ENCODE measurements at places on chromosomes 12 and 14.

DNA sequence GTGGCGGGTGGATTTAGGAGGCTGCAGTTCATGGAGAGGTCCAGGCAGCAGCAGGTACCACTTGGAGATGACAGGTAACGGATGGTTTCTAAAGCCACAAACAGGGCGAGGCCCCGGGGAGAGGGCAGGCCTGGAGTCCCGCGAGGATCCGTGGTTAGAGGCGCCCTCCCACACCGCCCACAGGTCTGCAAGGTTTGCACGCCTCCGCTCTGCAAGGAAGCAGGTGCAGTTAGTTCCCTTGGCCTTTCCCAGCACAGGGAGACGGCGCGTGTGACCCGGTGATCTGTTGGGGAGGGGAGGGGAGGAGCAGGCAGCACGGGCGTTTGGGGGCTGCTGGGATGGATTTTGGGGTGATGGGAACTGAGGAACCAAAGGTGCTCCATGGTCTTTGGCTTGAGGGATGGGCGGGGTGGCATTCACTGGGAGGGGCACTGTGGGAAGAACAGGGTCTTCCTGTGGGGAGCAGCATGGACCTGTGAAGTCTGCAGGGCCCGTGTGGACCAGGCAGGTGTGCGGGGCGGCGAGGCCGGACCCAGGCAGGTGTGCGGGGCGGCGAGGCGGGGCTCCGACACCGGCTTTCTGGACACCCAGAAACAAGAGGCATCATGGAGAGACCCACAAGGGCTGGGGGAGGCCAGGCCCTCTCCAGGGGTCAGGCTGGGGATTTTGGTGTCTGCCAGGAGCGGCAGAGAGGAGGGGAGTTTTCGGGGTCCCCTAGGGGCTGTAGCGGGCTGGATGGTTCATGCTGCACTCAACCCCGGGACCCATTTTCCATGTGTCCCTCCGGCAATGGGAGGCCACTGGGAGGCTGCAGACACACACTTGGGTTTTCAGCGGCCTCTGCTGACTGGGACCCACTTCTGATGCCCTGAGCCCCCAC, 29.1 kb downstream of the NOC4L start:
- no peak for DNase-seq

DNA sequence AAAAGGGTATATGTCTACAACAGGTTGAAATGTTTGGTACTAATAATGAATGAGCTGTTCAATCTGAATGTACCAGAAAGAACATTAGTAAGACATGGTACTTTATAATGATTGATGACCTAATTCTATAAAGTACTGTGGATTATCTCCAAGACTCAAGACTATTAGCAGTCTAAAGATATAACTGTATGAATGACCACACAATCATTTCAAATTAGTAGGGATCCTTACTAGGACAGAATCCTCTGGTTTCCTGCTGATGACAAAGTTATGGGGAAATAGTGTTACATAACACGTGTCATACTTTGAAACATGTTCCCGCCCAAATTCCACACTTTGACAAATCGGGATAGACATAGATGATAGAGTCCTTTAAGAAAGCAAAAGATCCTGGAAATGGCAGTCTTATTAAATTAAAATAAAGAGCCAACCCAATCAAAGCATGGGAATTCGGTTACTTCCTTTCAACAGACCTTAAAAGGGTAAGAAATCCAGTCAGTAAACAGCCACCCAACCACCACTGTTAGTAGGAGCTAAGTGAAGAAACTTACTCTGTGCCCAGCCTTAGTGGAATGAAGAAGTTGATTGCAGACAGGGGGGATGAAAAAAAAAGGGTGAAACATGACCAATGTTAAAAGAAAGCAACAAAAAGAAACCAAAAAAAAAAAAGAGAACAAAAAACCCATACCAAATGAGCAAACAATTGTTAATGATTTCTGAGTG, 2.8 kb downstream of the VPS29 start:
- no peak for DNase-seq

DNA sequence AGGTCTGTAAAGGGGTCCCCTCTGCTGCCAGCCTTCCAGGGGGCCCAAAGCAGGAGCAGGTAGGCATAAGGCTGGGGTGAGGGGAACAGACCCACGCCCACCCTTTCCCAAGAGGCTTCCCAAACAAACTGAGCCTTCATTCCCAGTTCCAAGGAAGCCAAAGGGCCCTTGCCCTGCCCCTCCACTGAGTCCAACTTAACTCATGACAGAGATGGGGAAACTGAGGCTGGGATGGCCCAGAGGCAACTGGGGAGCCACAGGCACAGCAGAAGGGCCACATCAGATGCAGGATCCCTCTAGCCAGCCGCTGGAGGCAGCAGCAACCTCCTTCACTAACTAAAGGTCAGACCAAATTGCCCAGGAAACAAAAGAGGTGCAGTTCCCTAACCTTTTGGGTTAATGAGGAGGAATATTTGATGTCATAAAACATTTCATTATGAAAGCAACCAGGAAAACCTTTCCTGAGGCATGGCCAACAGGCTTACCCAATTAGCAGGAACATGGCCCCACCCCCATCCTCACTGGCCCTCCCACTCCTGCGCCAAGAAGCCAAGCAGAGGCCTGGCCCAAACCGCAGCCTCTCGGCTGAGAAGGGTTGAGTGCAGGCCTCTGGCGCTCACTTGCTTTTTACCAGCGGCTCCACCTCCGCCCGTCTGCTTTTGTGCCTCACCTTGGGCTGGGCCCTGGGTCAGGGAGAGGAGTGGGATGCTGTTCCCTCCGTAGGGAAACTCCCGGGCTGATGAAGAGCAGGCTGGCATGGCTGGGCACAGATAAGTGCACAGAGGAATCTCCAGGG, 293.5 kb upstream of the RTL1 start:
- DNase-seq, result no peak

DNA sequence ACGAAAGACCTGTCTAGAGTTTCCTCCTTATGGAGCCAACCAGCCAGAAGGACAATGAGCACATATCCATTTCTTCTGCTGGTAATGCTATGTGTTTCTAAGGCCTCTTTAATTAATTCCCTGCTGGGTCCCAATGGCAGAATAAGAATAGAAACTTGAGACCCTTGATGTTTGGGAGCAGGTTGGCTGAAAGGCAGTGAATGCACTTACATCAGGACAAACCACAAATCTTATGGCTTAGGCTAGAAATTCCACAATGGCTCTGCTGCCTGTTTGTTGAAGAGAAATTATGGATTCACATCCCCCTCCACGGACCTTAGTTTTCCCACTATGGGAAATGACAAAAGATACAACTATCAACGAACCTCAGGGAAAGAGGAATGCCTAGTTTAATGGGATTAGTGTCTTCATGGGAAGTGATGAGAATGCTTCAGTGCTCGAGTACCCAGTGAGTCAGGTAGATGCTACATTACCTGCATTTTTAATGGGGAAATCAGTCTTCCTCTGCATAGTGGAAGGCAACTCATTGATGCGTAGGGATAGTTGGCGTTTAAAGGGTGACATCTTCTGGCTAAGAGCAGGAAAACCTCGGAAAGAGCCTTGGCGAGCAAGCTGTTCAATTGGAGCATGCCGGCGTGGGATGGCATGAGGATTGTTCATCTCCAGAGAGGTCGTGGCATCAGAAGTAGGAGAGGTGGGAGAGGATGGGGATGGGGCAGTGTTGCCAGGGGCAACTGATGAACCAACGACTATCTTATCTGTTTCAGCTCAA, 46.5 kb downstream of the PAPLN start:
- DNase-seq, result no peak

DNA sequence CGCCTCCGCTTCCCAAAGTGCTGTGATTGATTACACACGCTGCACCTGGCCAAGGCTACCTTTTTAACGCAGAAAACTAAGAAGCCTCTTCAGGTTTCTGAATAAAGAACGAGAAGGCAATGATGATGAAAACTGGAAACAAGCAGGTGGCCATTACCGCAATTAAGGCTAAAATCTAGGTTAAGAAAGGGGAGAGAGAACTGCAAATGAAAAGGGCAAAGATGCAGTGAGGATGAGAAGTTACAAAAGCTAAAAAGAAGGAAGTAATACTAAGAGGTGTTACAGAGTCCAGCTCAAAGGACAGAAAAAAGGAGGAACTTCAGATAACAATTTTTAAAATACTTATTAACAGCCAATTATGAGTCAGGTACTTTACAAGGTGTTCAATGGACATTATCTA, 79.7 kb downstream of the DUSP16 start:
- DNase-seq, result no peak

- DNase-seq, result no peak
Measured at GRCh38 chr14:104271391-104271790, 133.0 kb downstream of the KIF26A start.

- no peak for DNase-seq
Measured at GRCh38 chr12:105018776-105019175, 32.7 kb downstream of the NOPCHAP1 start.

DNA sequence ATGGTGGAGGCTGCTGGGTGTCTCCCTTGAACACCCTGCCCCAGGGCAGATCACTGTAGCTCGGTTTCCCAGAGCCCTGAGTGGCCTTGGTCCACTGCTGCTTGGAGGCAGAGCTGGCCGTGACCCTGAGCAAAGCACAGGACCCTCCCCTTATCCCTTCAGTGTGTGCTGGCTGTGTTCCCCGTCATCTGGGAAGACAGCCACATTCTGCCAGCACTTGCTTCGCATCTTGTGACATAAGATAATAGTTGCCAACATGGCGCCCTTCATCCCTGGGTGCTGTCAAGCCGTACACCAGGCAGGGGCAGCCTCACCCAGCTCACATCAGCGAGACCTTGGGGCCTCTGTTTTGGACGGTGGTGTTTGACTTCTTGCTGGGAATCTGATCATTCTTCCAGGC, 12.1 kb upstream of the ALDH2 start:
- no peak for DNase-seq

- DNase-seq, result no peak
Measured at GRCh38 chr12:62618930-62619329, 152.3 kb downstream of the MON2 start.

DNA sequence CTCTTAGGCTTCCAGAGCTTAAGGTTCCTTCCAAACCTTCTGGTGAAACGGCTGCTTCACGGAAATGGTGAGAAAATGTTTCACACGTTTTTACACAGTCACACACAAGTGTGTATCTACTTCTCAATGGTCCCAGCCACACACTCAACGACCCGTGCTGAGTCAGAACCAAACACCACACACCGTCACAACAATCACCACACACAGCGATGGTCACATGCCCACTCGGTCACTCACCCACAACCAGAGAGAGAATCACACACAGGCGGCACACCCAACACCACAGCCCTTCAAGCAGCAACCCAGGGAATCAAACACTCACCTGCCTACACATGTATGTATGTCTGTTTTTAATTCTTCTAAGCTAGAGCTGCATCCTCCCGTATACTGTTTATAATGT, 12.6 kb upstream of the PLEKHD1 start:
- DNase-seq, result no peak

- no peak for DNase-seq
Measured at GRCh38 chr12:46717868-46718267, 107.9 kb downstream of the SLC38A4 start.

GRCh38 chr12:55927588-55928502, at the start of gene PYM1:
TSS of gene PYM1 (minus strand) at chr12:55927894. CDS start at chr12:55927761, 133 bp downstream.
- DNase-seq, result peak; percentile 29

DNA sequence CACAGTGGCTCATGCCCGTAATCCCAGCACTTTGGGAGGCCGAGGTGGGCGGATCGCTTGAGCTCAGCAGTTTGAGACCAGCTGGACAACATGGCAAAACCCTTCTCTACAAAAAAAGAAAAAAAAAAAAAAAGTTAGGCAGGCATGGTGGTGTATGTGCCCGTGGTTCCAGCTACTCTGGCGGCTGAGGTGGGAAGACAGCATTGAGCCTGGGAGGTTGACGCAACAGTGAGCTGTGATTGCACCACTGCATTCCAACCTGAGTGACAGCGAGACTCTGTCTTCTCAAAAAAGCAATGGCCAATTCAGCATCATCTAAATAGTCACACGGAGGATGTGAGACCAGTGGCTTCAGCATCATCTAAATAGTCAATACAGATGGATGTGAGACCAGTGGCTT, 10.4 kb upstream of the SAMD4A start:
- no peak for DNase-seq

DNA sequence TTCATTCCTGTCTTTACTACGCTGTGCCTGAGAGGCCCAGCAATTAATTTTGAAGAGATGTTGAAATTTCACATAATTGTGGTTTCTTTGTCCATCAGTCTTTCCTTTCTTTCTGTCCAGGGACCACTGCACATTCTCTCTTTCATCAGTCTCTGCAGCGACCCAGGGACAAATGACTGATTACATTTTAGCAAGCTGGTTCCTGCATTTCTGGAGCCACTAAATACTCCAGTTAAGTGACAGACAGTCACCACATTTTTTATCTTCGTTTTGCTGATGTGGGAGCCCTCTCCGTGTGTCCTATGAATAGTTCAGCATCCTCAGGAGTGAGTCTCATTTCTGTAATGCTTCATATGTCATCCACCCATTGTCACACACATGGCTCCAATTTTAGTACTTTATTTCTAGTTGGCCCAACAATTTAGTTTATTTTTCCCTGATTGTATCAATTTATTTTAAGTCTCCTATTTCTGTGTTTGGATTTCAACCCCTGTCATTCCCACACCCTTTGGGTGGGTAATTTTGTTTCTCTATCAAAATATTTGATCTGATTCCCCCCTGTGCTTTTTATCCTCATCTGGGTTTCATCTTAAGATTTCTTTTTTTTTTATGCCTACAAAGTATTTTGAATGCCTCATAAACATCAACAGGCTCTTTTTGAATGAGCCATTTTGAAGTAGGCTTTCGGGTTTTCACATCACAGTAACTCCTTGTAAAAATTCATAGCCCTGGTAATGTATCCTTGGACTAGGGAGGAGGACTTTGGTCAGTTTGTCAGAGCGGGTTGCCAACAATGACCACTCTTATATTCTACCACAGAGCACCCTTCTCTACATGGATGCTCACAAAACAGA, 1196.5 kb downstream of the GALC start:
- DNase-seq, result no peak

- DNase-seq, result no peak
Measured at GRCh38 chr14:61190341-61190740, 90.8 kb downstream of the TMEM30B start.

- DNase-seq, result no peak
Measured at GRCh38 chr12:25404955-25405354, 148.1 kb downstream of the LMNTD1 start.

- no peak for DNase-seq
Measured at GRCh38 chr14:99791476-99792209, 1.6 kb upstream of the EML1 start.

DNA sequence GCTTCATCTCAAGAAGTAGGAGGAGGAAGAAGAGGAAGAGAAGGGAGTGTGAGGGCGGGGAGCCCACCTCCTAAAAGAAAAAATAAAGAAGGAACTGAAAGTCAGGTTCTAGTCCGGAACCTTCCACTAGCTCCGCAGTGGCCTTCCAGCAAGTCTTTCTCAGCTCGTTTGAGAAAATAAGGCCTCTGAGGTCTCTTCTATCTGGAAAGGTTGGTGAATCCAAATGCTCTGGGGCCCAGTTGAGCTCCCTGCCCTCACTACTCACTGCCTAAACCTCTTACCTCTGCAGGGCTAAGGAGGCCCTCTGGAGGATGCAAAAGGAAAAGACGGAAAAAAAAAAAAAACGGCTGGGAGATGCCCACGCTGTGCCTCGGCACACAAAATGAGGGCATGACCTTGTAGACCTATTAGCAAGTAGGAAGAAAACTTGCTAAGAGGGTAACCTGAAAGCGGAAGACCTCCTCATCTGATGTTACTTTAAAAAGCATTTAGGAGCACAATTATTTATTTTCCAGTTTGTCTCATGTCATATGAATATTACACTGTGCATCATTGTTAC, 35.9 kb downstream of the FBLN5 start:
- no peak for DNase-seq

Measured in stimulated activated CD4-positive, alpha-beta T cell treated with anti-CD3 and anti-CD28 coated beads, TNF-alpha, amount 100 ng/mL, for 4 hours (primary cell).